ENCODE measurements at places on chromosomes 11 and 22.
A peak's percentile ranks its signal among the peaks of the same experiment; 100 is the strongest.

GRCh38 chr22:23256986-23257888, 76.9 kb downstream of the BCR start:
- no peak for DNase-seq

- DNase-seq: no peak
Measured at GRCh38 chr11:77207019-77207485, 79.0 kb downstream of the MYO7A start.

GRCh38 chr11:93840180-93840579, 10.2 kb downstream of the VSTM5 start:
- no peak for DNase-seq

DNA sequence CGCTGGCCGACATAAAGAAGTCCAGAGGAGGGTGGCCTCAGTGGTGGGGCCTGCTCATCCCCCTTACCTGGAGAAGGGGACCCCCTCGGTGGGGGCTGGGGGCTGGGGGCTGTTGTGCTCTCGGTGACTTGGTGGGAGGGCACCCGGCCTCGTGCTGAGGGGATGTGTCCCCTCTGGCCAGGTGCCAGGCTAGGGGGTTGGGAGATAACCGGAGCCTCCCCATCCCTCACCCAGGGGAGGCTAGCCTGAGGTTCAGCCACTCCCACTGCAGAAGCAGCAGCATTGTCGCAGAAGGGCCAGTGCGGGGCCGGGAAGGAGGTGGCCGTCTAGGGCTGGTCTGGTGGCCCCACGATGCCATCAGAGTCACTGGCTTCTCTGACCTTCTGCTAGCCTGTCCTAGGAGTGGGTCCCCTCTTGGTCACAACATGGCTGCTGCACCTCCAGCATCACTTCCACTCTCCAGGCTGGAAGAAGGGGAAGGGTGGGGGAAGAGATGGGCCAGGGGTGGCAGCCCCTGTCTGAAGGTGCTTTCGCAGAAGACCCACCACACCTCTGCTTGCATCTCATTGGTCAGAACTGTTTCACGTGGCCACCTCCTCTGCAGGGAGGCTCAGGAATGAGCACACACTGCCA, 44.2 kb upstream of the FADD start:
- DNase-seq: no peak

DNA sequence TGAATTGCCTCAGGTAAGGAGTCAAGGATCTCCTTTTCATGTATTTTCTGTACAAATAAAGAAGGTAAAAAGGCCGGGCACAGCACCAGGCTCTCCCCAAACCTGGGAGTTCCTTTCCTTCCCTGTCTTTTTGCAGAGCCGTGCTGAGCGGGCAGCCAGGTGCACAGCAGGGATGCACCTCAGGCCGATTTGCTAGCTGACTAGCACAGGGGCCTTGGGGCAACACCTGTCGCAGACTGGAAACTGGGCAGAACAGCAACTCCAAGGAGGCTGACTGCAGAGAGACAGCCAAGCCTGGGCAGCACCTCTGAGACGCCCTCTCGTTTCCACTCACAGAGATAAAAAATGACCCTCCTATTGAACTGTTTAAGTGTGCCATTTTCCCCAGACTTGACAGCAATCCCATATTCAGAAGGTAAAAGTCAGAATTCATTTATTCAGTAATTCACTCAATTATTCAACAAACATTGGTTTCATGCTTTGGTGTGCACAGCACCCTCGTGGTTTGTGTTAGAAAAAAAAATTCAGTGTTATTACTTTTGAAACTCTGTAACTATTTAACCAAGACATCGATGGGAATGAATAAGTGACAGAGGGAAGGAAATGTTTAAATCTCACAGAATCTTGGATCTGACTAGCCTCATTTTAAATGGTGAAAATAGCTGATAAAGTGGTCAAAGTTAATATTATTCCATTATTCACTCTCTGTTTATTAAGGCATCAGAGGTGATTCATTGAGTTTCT, 120.9 kb downstream of the GALNT18 start:
- no peak for DNase-seq

DNA sequence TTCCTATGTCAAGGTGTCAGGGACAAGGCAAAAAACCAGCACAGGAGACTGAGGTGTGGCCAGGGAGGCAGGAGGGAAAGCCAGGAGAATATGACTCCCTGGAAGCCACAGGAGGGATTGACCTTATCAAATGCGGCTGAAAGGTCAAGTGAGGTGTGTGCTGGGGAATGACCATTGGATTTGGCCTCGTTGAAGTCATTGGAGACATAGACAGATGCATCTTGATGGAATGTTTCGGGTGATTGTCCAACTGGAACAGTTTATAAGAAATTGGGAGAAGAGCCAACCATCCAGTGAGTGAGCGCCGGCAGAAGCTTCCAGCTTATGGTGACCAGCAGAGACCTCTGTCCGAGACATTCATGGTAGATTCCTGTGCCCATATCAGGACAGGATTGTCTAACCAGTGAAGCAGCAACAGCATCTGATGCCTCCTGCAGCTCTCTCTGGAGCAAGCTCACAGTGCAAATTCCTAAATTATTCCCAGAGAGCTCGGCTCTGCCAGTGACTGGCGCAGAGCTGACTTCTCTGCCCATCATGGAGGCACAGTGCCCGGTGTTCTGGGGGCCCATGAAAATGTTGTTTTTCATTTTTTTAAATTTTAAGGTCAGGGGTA, 95.4 kb downstream of the MYO18B start:
- DNase-seq: no peak

DNA sequence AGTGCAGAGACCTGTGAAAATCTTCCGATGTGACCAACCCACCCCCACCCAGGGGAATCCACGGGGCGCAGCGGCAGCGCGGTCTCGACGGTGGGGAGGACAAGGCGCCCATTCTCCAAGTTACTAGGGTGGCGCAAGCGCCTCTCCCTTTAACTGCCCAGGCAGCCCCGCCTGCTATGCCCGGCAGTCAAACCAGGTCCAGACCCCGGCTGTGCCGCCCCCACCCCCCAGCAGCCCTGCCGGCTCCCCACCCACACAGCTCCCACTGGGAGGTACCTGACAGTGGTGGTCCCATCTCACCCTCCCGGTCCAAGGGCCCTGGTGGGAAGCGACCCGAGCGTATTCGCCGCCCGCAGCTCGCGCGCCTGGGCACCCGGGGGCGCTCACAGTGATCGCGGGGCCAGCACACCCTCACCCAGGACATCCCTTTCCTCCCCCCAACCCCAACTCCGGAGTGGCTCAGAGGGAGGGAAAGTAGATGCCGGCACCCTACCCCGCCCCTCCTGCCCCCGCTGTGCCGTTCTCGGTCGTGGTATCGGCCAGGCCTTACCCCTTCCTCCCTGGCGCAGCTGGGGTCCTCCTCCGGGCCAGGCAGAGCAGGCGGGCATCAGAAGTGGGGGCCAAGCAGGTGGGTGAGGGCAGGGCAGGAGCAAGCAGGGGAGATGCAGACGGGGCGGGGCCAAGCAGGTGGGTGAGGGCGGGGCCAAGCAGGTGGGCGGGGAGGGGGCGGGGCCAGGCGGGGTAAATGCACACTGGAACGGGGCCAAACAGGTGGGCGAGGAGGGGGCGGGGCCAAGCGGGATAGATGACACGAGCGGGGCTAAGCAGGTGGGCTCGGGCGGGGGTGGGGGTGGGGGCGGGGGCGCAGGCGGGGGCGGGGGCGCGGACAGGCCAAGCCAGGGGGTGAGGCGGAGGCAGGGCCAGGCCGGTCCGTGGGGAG, at the start of gene TRPM5:
Gene TRPM5, minus strand, starts transcription at position 634 of the 940 bp plus-strand sequence. CDS start 21,478 bp downstream, outside the sequence.
- no peak for DNase-seq

DNA sequence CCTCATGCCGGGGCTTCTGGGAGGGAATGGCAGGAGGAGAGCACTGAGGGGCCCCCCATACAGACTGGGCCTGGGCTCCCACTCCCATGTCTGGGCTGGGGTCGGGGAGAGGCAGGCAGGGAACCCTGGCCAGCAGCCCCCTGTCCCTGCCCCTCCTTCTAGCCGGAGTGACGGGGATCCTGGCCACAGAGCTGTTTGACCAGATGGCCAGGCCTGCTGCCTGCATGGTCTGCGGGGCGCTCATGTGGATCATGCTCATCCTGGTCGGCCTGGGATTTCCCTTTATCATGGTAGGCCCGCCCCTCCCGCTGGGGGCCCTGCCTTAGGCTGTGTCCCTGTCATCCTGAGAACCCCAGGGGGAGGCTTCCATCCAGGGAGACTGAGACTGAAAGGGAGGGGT, 10.0 kb upstream of the MIF start:
- no peak for DNase-seq

DNA sequence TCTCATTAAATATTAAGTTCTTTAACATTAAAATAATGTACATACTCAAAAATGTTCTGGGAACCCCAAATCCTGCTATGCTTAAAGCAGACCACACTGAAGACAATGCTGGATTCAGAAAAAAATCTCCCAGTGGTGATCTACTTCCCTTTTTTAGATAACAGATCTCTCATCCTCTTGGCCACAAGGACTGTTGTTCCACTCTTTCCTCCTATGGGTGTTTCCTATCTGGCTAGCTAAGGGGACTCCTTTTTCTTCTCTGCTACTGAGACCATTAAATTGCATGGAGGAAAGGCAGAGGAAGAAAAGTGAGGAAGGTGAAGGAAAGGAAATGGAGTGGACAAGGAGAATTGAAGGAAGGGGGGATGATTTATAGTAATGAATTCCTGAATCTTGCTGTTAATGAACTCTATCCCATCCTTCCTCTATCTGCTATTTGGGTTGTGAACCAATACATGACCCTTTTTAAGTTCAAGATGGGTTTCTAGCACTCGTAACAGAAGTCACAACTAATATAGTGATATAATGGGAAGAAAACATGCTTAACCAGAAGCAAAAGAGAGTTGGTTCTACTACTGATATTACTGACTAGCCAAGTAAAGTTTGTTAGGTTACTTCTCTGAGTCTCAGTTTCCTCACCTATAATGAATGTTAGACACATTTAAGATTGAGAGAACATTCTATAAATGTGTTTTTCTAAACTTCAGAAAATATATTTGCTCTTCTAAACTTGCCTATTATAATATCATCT, 53.2 kb downstream of the PIK3C2A start:
- peak; percentile 44 for DNase-seq

DNA sequence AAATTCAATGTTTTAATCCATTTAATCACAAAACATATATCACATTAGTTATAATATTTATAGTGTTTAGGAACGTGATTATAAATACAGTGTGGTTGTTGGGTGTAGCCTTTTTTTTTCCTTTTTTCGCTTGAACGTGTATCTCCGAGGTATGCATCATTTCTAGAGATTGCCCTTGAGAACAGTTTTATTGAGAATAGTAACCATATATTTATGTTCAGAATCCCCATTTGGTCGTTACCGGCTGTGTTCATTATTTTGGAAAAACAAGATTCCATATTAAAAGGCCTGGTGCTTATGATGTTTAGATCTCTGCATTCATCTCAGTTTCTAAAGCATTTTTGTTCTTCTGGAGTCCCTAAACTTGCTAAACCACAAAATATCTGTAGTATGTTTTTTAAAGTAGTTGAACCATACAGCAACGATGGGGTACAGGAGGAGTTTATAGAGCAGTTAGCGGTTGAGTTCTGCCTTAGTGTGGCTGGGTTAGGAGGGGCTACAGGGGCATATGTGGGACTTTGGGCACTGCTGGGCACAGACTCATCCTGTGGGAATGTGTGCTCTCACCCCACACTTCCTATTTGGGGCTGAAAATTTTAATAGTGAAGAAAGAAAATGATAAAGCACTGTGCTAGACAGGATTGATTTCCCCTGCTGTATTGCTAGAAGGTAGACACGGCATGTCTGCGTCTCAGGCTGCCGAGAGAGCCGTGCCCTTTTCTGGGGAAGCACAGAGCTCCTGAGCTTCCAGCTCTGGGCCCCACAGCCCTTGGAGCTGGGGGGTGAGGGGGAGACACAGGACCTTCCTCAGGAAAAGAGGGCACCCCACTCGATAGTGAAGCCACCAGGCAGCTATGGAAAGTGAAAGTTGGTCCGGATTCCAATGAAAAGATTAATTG, 81.5 kb upstream of the PPARA start:
- peak; percentile 51 for DNase-seq

- no peak for DNase-seq
Measured at GRCh38 chr11:122201106-122201505, 85.1 kb upstream of the BLID start.

GRCh38 chr11:18785411-18785810, 6.2 kb downstream of the PTPN5 start:
- no peak for DNase-seq
